ENCODE measurements at places on chromosomes 12 and 14. TPM values are rescaled to one million over a fixed set of nuclear protein-coding genes. Genes with fewer than 3 reads are reported as not detected.

The TTC7B gene
- total RNA-seq = 9.2 TPM

GRCh38 chr12:6912164-6912935 lies 2.0 kb upstream of the ENO2 start:
- no peak for DNase-seq

GRCh38 chr14:74710480-74710879 lies 2.4 kb downstream of the AREL1 start:
- DNase-seq = no peak

- DNase-seq = no peak
These were observed 225.8 kb upstream of the PLXNC1 start for GRCh38 chr12:93922583-93923006.

- no peak for DNase-seq
These were observed 40.2 kb downstream of the PAH start for GRCh38 chr12:102876883-102877282.

All from activated T-cell treated with anti-CD3 and anti-CD28 coated beads, Interleukin-2, amount 50 U/mL, for 72 hours (primary cell).